ENCODE measurements at places on chromosomes 1 and 21. TPM values are rescaled to one million over a fixed set of nuclear protein-coding genes. Genes with fewer than 3 reads are reported as not detected.

VWA5B1 gene
- not detected for polyA plus RNA-seq

FCRL6 gene
- not detected for polyA plus RNA-seq

GLIS1 gene
- not detected for polyA plus RNA-seq

ARID4B gene
- 27.7 TPM for polyA plus RNA-seq

NHLH1 gene
- 0.46 TPM for polyA plus RNA-seq

CD48 gene
- 328 TPM for polyA plus RNA-seq

KRTAP8-1 gene
- not detected for polyA plus RNA-seq

ANGPTL7 gene
- polyA plus RNA-seq, result not detected

RNASEL gene
- 5.3 TPM for polyA plus RNA-seq

LAMC2 gene
- polyA plus RNA-seq, result 0.82 TPM

TDRD5 gene
- not detected for polyA plus RNA-seq

GPR37L1 gene
- 0.08 TPM for polyA plus RNA-seq

BTF3L4 gene
- polyA plus RNA-seq, result 72.4 TPM

IFFO2 gene
- 2.8 TPM for polyA plus RNA-seq

SLAMF8 gene
- not detected for polyA plus RNA-seq

DIRAS3 gene
- polyA plus RNA-seq, result not detected

AIM2 gene
- 12.8 TPM for polyA plus RNA-seq

CTSK gene
- 0.37 TPM for polyA plus RNA-seq
